ENCODE measurements at places on chromosomes 5 and 9.

DNA sequence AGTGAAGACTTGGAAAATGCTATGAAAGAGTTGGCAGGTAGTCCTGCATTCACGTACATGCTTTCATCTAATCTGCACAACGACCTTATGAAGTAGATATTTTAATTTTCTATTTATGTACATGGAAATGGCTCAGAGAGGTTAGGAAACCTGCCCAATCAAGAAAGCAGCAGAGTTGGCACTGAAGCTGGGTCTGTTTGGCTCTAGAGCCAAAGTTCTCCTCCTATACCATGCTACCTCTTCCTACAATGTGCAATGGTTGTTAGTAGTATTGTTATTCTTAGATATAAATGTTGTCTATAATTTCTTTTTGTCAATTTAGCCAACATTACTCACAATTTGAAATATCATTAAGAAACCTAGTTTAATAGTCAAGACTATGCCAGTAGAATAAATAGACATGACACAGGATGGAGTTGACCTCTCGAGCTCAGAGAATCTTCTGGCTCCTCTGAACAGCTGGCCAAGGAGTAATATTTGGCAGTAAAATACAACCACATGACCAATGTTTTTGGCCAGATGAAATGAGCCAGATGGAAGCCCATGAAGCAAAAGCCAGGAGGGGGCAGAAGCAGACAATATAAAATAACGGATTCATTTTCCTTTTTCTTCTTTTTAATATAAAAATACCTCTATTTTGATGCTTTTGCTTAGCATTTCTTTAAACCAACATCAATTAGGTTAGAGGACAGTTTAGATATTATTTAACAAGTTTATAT is 542.3 kb downstream of the PDE4D start:
- DNase-seq, result no peak

DNA sequence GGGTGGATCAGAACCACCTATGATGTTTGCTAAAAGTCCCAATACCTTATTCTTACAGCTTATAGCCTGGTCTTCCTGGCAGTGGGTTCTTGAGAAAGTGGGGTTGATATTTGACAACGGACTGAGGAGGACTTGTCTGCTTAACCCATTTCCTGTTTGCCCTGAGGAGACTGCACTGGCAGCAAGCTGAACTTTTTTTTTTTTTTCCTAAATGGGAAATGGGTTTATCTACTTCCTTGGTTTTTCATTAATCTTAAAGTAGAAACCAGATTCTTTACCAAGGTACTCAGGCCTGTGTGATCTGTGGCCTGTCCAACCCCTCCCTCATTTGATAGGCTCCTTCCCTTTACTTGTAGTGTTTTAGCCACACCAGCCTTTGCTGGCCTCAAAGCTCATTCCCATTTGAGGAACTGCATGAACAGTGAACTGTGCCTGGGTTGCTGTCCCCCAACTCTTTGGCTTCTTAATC is 47.1 kb downstream of the C9orf57 start:
- no peak for DNase-seq

- no peak for DNase-seq
Observed at GRCh38 chr5:127667926-127668325, 19.0 kb downstream of the CTXN3 start.

GRCh38 chr9:133545494-133546286 is 11.2 kb downstream of the ADAMTSL2 start:
- no peak for DNase-seq

- DNase-seq, result no peak
Observed at GRCh38 chr9:81351166-81351565, 338.2 kb downstream of the TLE1 start.

DNA sequence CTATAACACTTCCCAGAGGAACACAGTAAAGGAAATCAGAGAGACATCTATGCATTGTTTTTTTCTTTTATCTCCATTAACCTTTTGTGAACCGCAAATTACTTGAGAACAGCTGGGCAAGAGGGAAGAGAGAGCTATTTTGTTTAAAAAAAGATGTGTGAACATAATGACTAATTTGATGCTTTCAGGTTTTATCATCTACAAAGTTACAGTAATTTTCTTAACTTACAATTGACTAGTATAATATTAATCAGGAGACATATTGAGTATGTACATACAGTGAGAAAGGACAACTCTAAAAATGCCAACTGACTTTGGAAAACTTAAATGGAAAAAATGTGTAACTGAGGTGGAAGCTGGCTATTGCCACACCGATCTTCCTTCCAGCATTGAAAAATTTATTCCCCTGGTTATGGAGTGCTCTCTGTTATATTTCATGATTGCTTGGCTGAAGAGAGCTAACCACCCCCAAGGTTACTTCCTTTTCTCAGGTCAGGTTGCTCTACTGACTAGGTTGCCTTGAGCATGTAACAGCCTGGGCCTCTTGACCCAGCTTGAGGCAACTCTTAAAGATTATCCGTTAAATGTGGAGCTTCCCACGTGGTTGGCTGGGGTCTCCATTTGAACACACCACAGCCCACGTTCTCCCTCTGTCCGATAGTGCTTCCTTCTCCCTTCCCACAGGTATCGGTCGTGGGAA is 62.6 kb upstream of the C6 start:
- no peak for DNase-seq

DNA sequence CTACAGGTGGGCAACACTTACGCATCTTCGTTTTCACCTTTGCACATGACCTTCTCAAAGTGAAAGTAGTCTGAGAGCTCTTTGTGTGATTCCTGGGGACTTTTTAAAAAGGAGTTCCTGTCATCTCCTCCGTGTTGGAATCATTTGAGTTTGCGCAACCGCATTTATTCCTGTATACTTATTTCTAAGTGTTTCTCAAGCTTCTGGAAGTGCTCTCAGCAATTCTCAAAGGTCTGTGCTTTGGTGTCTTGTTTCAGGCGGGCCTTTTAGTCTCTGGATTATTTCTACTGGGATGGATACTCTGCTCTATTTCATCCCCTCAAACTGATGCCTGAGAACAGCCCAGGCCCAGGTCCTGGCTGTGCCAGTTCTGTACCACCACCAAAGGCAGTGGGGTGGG is 226.5 kb upstream of the TUT7 start:
- no peak for DNase-seq

DNA sequence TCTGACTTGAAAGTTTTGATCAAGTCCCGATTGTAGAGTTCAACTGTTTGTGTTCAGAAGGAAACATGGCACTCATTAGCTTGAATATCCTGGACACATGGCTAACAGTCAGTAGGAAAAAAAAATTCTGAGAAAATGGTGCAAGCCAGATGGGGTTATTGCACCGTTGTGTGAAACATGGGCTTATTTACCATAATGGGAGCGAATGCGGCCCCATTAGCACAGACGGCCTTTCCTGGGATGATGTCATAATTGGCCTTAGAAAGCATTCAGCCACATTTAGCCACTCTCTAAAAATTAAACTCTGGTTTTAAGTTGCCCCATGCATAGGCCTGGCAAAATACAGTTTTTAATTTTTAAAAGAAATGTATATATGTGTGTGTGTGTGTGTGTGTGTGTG is 112.1 kb downstream of the IRX2 start:
- no peak for DNase-seq

Data from NCI-H1436 treated with DMSO at 0.1 percent for 48 hours (cell line).